Activated CD8-positive, alpha-beta memory T cell treated with anti-CD3 and anti-CD28 coated beads for 1 hour (primary cell): ENCODE measurements at places on chromosomes 2 and 18.

DNA sequence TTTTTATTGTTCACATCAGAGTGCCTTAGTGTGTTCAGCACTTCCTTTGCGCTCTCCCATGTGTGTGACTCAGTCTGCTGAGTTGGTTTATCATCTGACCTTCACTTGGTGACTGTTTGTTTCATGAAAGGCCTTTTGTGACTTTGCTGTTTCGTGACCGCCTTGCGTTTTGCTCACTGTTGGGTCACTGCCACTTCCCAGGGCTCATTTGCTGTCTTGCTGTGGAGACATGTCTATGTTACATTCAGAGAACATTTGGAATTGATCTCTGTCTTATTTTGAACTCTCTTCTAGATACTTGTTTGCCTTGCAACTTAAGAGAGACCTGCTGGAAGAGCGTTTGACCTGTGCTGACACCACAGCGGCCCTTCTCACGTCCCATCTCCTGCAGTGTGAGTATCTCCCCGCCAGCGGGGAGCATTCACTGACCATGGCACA is 54.7 kb downstream of the FARP2 start:
- DNase-seq = no peak

GRCh38 chr18:32674491-32674890 is 98.3 kb downstream of the KLHL14 start:
- no peak for DNase-seq

DNA sequence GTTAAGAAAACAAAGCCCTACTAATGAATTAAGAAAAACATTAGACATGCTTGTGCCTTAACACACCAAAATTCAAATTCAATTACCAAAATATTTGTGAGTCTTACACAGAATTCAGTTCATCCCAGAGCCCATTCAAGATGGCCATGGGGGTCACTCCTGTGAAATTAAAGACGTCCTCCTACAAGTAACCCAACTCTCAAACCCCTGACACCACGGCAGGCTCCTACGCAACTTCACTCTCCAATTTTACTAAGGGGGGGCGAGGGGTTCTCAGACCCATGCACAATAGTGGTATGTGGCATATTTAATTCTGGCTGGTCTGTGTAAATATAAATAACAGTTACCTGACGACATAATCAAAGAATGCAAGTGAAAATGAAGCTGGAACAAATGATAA is 5.0 kb downstream of the ZNF516 start:
- no peak for DNase-seq

DNA sequence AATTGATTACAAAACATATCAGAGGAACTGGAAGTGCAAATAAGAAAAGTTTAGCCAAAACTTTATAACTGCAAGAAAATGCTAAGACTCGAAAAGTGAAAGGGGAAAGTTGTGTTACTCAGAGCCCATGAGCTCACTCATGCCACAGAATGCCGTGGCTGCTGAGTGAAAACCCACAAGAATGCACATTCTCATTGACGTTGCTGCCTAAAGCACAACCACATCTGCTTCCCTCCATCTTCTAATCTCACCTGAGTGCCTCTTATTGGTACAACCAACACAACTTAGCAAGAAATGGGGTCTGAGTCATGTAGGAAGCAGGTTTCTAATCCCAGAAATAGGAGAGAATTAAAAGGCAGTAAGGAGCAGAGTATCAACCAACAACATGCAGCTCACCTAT is 259.7 kb downstream of the LNPK start:
- DNase-seq = no peak

GRCh38 chr2:205721057-205721449 is 38.8 kb downstream of the NRP2 start:
- DNase-seq = no peak
